ENCODE measurements at places on chromosomes 6 and 20. TPM values are rescaled to one million over a fixed set of nuclear protein-coding genes. Genes with fewer than 3 reads are reported as not detected.

GRCh38 chr6:113574147-113574546 lies 283.0 kb upstream of the MARCKS start:
- no peak overlapping the region for H3K27ac ChIP-seq
- no peaks in the 10 kb centered on the region for H3K4me1 ChIP-seq
- DNase-seq, result no peak
- H3K27me3 ChIP-seq, result no peaks in the 10 kb centered on the region

DNA sequence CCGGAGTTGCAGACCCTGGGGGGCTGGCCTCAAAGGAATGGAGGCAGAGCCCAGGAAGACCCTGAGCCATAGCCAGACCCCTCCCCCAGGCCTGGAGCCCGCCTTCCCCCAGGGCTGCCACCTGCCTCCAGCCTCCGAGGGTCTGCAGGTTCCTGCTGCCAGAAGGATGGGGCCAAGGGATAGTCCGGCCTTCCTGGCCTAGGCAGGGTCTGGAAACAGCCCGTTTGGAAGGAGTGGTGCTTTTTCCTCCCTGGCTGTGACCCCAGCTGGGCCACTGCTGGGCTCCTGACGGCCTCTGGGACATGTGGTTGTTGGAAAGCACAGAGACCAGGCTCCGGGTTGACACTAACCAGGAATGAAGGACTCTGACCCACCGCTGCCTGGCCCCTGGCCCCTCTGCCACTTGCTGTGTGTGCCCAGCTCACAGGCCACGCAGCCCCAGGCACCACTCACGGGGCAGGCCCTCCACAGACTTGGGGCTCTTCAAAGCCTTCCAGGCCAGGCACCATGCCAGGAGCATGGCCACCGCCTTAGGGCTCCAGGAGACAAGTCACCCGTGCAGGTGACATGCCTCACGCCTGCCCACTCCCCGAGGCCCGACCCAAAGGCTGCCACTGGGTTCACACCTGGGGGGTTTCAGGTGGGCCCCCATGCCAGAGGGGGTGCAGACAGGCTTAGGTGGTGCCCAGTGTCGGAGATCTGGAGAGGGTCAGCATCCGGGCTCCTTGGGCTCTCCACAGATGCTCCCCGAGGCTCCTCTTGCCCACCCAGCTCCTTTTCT lies 3.9 kb upstream of the LAMA5 start:
- no peaks in the 10 kb centered on the region for H3K27me3 ChIP-seq
- H3K27ac ChIP-seq, result no peak overlapping the region
- H3K4me3 ChIP-seq, result no peak overlapping the region
- DNase-seq, result no peak
- H3K4me1 ChIP-seq, result no peaks in the 10 kb centered on the region

DNA sequence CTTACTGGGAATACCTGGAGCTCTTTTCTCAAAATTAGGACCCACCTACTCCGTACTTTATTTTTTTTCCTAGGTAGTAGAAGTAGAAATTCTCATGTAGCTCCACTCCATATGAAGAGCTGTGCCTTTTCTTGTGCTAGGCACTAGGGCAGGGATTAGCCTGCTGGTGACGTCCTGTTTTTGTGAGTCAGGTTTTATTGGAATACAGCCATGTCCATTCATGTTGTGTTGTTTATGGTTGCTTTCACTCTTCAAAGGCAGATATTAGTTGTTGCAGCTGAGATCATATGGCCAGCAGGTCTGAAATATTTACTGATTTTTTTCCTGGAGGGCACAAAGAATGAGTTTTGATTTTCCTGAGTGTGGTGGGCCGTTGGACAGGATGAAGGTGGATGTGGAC lies 20.5 kb downstream of the XRN2 start:
- H3K27ac ChIP-seq, result no peak overlapping the region
- no peaks in the 10 kb centered on the region for H3K36me3 ChIP-seq
- no peaks in the 10 kb centered on the region for H3K27me3 ChIP-seq
- DNase-seq, result no peak
- H3K4me1 ChIP-seq, result peaks cover 5% of the 10 kb centered on the region

DNA sequence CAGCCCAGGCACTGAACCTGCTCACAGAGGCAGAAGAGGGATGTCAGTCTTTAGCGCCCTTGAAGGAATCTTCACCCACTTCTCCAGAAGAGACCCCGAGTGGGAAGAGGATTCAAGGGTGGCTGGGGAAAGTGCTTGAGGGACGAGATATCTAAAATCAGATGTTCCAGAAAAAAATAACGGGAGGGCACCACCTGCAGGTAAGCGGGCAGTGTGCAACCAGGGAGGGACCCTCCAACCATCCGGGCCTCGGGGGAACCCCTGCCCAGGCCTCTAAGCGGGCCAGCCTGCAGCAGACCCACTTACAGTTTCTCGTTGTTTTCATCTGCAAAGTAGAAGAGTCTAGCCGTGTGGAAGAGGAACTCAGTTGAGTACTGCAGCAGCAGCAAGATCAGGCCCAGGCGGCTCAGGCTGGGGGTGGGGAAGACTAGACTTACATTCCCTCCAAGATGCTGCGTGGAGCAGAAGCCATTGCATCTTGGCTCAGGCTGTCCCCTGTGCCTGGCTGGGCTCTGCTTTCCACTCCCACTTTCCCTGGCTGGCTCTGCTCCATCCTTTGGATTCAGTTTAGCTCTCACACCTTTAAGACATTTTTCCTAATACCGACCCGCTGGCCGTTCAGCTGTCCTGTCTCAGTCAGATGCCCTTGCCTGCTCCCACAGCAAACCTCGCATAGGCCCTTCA lies 71.0 kb downstream of the TRAM2 start:
- H3K27ac ChIP-seq, result no peak overlapping the region
- H3K4me1 ChIP-seq, result peaks cover 4% of the 10 kb centered on the region
- no peaks in the 10 kb centered on the region for H3K27me3 ChIP-seq
- H3K36me3 ChIP-seq, result no peaks in the 10 kb centered on the region

- H3K27ac ChIP-seq, result no peak overlapping the region
- H3K4me3 ChIP-seq, result no peak overlapping the region
- no peaks in the 10 kb centered on the region for H3K27me3 ChIP-seq
Observed at GRCh38 chr6:143253586-143253985, 192.9 kb downstream of the AIG1 start.

DNA sequence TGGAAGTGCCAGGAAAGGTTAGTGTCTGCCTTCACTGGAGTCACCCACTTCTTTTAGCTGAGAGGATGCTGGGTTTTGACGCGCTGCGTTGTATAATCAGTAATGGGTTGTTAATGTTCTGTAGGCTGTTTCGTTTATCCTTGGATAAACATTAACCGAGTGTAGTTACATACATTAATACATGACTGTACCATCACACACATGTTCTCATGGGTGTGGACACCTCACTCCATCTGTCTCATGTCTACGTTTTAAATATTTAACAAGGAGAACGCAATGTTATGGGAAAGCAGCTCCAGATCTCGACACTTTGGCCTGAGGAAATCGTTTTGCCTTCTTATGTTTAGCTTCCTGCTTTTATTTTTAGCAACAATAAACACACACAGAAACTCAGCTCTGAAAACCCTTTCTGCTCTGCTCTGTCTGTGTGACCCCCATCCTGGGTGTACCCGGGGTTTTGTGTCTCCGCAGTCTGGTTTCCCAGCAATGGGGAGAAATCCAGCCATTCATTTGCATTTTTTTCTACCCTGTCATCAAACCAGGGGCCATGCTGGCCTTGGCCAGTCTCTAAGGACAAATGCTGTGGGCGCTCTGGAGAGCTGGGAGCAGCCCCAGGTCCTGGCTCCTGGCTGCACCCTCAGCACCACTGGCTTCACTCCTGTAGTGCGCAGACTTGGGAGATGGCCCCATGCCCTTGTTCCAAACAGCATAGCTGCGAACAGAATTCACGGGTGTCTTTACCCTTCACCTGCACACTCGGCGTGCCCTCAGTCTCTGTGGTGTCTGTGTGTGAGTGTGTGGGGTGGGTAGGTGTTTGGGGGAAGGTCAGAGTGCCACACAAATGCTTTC lies 110.8 kb downstream of the ERMARD start:
- H3K4me3 ChIP-seq, result no peak overlapping the region
- H3K27ac ChIP-seq, result no peak overlapping the region
- DNase-seq, result no peak
- H3K27me3 ChIP-seq, result no peaks in the 10 kb centered on the region
- no peaks in the 10 kb centered on the region for H3K4me1 ChIP-seq

DNA sequence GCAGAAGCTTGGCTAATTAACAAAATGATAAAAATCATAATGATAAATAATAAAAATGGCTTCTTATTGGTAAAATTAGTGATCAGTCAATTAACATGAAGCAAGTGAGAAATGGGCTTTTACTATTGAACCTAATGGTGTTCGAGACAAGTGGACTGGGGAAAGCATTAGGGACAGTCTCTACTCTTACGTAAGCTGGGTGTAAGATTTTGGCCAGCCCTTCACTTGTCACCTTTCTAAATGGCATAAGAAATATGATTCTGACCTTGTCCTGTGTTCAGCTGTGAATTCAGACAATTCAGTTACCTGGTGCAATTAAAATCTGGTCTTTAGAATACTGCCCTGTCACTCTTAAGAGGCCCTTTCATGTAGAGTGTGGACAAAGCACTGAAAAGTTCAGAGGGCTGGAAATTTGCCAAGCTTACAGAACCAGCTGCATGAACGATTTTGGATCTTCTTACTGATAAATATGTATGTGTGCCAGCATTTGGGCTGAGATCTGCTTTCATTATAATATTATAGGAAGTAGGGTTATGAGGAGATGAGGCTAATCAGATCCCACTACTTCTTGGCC lies 115.9 kb downstream of the QRSL1 start:
- no peak overlapping the region for H3K4me3 ChIP-seq
- no peaks in the 10 kb centered on the region for H3K4me1 ChIP-seq
- no peaks in the 10 kb centered on the region for H3K36me3 ChIP-seq
- DNase-seq, result no peak
- H3K27ac ChIP-seq, result no peak overlapping the region

DNA sequence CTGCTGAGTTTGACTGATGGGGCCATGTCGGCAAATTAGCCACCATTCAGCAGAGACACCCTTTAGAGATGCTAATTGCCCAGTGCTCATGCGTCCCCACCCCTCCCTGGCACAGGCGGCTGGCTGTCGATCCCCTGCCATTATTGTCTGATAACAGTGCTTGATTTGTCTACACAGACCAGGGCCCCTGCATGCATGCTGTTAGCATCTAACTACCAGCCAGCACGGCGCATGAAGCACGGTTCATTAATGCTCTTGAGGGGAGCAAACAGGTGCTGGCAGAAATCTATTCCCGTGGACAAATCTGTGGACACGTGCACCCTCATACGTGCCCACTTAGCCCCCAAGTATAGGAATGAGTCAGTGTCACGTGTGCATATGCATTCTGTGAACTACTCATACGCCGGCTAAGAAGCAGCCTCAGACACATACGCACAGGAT lies 32.2 kb downstream of the KCNB1 start:
- no peaks in the 10 kb centered on the region for H3K36me3 ChIP-seq
- DNase-seq, result no peak
- H3K4me1 ChIP-seq, result peaks cover 2% of the 10 kb centered on the region
- H3K27me3 ChIP-seq, result no peaks in the 10 kb centered on the region
- H3K27ac ChIP-seq, result no peak overlapping the region
- no peak overlapping the region for H3K4me3 ChIP-seq

- H3K4me3 ChIP-seq, result peak overlapping the region; percentile 18
- peak overlapping the region; percentile 57 for H3K27ac ChIP-seq
- no peaks in the 10 kb centered on the region for H3K27me3 ChIP-seq
Observed at GRCh38 chr6:135939208-135939591, 87.7 kb downstream of the PDE7B start.

DNA sequence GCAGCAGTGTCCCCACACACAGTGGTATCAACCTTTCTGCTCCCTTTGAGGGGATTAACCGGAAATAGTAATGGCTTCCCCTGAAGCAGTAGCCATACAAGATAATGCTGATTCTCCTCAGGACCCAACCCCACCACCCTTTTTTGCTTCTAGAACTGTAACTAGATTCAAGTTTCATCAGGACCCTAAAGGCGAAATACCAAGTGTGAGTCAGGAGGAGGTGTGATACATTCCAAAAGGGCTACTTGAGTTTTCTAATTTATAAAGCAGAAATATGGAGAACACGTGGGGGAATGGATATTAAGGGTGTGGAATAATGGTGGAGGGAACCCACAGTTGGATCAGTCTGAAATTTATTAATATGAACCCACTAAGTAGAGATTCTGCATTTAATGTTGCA lies 51.5 kb upstream of the CAP2 start:
- no peaks in the 10 kb centered on the region for H3K36me3 ChIP-seq
- no peaks in the 10 kb centered on the region for H3K27me3 ChIP-seq
- no peak overlapping the region for H3K4me3 ChIP-seq
- no peak overlapping the region for H3K27ac ChIP-seq
- DNase-seq, result no peak
- H3K4me1 ChIP-seq, result no peaks in the 10 kb centered on the region

DNA sequence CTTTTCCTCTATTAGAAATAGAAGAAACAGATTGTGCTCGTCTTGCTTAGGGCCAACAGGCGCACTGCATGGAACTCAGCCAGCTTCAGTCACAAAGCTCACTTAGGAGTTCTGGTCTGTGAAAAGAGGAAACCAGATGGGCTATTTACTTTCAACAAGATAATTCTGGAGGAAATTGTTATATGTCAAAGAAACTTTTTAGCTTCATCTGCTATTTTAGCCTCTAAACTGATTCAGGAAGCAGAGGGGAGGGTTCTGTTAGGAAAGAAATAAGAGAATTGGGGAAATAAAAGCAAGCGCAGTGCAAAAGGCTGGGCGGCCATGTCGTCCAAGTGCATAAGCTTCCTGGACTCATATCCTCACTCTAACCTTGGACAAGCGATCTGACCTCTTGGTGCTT lies 21.3 kb downstream of the PRKN start:
- no peak overlapping the region for H3K27ac ChIP-seq
- no peaks in the 10 kb centered on the region for H3K27me3 ChIP-seq

DNA sequence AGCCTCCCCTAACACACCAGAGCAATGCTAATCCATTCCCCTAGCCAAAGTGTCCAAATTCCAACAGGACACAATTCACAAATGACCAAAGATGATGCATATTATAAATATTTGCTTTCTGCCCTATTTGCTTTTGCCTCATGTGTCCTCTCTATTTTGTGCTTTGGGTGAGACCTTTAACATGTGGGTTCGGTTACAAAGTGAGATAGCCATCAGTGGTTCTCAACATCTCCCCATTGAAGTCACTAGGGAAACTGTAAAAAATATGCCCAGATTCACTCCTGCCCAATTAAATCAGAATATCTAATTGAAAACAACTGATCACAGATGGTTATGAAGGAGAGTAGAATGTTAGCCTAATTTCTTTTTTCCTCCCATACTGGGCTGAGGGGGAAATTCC lies 159.2 kb downstream of the MTFR2 start:
- no peak overlapping the region for H3K27ac ChIP-seq
- no peaks in the 10 kb centered on the region for H3K36me3 ChIP-seq
- H3K4me1 ChIP-seq, result no peaks in the 10 kb centered on the region
- no peaks in the 10 kb centered on the region for H3K27me3 ChIP-seq
- no peak for DNase-seq

- no peak for DNase-seq
- H3K4me1 ChIP-seq, result no peaks in the 10 kb centered on the region
- no peaks in the 10 kb centered on the region for H3K36me3 ChIP-seq
- no peaks in the 10 kb centered on the region for H3K27me3 ChIP-seq
Observed at GRCh38 chr6:91476000-91476399, 889.1 kb upstream of the MAP3K7 start.

The RSPO4 gene
- total RNA-seq, result 1.0 TPM

The VSX1 gene
- not detected for total RNA-seq
